ENCODE measurements at places on chromosomes 7 and 10.

- DNase-seq = peak; percentile 89
Measured at GRCh38 chr10:14588084-14588937, 186.4 kb downstream of the FAM107B start.

DNA sequence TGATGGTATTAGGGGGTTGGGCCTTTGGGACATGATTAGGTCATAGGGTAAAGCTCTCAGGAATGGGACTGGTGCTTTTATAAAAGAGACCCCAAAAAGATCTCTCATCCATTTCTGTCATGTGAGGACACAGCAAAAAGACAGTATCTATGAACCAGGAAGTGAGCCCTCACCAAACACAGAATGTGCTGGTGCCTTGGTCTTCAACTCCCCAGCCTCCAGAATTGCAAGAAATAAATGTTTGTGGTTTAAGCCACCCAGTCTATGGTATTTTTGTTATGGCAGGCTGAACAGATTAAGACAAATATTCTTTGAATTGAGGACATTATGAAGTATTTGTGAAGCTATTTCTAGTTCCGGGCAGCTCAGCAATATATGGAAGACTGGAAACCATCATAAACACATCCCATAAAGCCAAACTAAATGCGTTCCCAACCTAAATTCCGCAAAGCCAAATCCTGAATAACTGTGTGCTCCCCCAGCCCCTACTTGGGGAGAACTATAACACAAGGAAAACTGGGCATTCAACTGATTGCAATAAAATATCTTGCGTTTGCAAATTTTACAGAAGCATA lies 153.7 kb downstream of the GALNT17 start:
- DNase-seq = no peak

DNA sequence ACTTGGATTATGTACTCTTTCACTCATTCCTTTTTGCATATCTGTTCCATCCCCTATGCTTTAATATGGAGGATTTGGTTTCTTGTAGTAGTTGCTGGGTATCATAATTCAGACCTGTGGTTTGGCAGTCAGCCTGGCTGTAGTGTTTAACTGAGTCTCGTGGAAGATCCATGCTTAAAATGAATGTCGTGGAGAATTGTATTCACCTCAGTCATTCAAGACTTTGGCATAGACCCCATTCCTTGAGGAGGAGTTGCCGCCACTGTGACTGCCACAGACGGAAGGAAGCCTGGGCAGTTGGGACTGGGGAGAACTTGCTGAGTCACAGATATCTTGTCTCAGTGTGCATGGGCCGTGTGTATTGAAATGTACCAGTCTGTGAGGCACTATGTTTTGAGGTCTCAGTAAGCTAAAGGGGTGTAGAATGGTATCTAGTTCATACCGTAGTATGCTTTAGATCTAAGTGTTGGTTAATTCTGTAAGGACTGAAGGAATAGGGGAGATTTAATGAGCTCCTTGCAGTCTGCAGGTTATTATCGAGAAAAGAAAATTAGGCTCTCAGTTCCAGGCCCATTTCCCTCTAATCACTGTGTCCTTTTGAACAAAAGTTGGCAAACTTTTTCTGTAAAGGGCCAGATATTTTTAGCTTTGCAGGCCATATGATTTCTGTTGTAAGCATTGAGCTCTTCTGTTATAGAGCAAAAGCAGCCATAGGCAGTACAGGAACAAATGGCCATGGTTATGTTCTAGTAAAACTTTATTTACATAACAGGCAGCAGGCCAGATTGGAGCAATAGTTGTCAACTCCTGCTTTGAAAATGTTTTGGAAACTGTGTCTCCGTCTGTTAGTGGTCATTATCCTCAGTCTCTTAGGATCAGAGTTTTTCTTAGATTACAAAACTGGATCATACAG lies 76.8 kb downstream of the TPST1 start:
- peak; percentile 85 for DNase-seq

- no peak for DNase-seq
Measured at GRCh38 chr10:21724020-21724589, 190.1 kb downstream of the MLLT10 start.

DNA sequence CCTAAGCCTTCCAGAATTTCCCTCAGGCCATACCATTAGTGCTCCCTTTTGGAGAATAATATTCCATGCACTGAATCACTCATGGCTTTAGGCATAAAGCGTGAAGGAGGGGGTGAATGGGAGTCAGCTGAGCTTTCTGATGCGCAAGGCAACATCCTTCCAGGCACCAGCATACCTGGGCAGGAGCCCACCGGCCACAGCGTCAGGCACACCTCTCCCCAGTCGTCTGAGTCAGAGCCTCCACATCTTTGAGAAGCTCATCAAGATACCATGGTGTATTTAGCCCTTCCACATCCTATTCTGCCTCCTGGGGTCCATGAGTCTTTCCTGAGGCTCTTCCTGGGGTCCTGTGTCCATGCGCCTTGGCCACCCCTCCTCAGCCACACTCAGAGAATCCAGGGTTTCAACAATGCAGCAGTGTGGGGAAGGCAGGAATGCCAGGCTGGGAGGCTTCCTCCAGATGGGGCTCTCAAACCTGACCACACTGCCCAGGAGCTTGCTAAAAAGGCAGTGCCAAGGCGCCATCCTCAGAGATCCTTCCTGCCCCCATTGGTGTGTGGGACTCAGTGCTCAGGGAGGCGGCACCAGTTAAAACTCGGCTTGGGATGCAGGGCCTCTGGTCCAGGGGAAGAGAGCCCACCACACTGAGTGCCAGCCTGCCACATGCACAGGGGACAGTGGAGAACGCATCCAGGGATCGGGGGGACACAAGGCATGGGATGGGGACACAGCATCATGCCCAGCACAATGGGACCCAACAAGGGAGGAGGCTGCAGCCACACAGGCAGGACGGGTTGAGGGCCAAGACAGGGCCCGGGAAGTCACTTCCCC lies 31.6 kb downstream of the RASGEF1A start:
- no peak for DNase-seq

GRCh38 chr10:47050618-47051455 lies 139.6 kb downstream of the PTPN20 start:
- no peak for DNase-seq

- no peak for DNase-seq
Measured at GRCh38 chr7:74502216-74502891, 48.6 kb downstream of the GTF2IRD1 start.

DNA sequence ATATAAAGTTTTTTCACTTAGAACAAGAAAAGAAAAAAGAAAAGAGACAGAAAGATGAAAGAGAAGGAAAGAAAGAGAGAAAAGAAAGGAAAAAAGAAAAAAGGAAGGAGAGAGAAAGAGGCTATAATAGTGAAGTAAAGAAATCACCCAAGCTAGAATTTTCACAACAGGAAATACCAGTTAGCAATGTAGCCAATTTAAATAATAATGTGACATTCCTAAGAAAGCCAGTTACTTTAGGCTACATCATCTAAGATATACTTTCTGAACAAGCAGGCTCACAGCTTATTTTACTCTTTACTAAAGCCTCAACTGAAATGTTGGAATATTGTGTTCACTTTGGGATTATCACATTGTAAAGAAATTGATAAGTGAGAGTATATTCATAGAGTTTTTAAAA lies 53.6 kb downstream of the GPR37 start:
- DNase-seq = no peak

GRCh38 chr7:158529181-158530096 lies 58.2 kb downstream of the PTPRN2 start:
- DNase-seq = no peak

DNA sequence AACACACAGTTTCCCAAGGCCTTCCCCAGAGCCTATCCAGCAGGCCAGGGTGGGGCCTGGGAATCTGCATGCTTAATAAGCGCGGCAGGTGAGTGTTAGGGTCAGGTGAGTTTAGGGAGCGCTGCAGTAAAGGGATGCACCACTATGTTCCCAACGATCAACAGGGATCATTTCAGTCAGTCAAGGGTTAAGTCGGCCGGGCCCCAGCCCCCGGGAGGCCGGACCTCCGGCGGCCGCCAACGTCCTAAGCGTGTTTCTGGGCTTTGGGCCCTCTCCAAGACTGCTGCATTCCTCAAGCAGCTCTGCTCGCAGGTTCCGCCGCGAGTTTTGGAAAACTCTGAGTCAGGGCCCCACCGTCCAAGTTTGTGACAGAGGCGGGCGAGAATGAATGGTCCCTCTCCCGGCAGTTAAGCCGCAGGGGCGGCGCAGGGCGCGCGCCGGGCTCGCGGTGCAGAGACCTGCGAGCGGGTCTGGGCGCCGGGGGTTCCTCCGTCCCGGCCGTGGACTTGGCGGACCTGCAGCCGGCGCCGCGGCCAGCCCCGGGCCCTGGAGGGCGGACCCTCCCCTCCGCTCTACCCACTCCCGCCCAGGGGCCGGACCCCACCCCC lies 81.6 kb downstream of the ARHGAP22 start:
- peak; percentile 56 for DNase-seq

DNA sequence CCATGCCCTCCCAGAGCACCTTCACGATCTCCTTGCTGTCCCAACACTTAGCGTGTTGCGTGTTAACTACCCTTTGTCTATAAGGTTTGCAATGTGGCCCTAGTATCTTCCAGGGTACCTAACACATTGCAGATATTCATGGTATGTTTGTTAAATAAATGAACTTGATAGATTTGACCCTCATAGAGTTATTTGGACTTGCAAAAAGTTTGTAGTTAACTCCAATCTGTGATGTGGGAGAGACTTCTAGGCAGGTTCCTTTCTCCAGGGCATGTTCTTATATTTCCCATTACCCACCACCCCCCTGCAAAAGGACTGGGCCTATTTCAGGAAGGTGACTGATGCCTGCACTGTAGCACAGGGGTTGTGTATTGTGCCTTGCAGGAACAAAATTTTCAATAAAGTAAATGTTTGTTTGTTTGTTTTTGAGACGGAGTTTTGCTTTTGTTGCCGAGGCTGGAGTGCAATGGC lies 612 bp downstream of the HILPDA start:
- DNase-seq = no peak

DNA sequence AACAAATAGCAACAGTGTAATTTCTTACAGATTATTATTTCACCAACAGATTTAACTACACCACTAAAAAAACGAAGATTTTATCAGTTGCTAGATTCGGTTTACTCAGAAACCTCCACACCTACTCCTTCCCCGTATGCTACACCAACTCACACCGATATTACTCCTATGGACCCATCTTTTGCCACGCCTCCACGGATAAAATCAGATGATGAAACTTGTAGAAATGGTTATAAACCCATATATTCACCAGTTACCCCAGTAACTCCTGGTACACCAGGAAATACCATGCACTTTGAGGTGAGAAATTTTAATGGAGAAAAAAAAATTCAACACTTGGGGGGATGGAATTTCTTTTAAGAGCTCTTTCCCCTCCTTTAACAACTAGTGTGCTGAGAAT lies 92.5 kb downstream of the KMT2E start:
- no peak for DNase-seq

DNA sequence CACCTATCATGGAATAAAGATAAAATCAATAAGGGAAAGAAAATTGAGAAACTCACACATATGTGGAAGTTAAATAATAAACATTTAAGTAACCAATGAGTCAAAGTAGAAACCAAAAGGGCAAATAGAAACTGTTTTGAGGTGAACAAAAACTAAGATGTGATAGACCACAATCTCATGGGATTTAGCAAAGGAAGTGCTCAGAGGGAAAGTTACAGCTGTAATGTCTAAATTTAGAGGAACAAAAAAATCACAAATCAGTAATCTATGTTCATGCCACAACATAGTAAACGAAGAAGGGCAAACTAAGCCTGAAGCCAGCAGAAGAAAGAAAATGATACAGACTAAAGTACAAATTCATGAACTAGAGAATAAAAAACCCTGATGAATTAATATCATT lies 16.3 kb downstream of the CYP3A4 start:
- DNase-seq = no peak
